ENCODE measurements at places on chromosomes 13 and 19.

GRCh38 chr19:47419030-47419783 is at the start of gene MEIS3:
TSS of gene MEIS3 (minus strand) at chr19:47419527. CDS start at chr19:47419081, 446 bp downstream.
- DNase-seq, result no peak

- DNase-seq, result no peak
Measured at GRCh38 chr19:46225558-46226004, 4.0 kb upstream of the IGFL1 start.

- no peak for DNase-seq
Measured at GRCh38 chr13:33697926-33698325, 120.0 kb upstream of the RFC3 start.

GRCh38 chr19:3285647-3286176 is 61.3 kb downstream of the CELF5 start:
- no peak for DNase-seq
